CD8-positive, alpha-beta memory T cell (primary cell): ENCODE measurements at places on chromosomes 6 and 20.

GRCh38 chr20:44781791-44782190 is 28.6 kb downstream of the RIMS4 start:
- DNase-seq, result no peak

DNA sequence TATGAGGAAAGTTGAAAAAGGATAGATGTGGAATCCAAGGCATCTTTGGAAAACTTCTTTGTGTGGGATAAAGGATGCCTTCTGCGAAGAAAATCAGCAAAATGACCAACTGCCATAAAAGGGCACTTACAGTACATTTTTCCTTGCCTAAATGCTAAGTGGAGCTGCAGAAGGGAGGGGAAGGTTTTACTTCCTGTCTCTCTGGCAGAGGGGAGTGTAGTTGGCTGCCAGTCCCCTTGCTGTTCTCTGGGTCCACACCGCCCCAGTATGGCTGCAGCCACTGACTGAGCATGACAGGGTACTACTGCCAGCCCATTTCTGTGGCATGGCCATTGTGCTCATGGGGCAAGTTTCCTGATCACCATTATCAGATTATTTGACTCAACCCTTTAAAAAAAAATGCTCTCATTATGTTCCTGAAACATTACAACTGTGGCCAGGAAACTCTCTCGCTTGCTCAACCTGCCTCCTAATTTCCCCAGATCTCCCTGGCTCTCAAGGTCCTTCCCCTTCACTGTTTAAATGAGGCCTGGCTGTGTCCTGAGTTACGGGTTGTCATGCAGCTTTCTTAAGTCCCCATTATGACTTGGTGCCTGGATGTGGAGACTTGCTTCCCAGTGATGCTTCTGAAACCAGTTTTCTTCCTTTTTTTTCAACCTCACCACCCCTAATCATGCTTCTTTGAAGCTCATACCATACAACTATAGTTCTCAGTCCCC is 34.5 kb upstream of the FAM184A start:
- DNase-seq, result no peak

- no peak for DNase-seq
Observed at GRCh38 chr20:32070690-32071213, 18.7 kb downstream of the HCK start.

DNA sequence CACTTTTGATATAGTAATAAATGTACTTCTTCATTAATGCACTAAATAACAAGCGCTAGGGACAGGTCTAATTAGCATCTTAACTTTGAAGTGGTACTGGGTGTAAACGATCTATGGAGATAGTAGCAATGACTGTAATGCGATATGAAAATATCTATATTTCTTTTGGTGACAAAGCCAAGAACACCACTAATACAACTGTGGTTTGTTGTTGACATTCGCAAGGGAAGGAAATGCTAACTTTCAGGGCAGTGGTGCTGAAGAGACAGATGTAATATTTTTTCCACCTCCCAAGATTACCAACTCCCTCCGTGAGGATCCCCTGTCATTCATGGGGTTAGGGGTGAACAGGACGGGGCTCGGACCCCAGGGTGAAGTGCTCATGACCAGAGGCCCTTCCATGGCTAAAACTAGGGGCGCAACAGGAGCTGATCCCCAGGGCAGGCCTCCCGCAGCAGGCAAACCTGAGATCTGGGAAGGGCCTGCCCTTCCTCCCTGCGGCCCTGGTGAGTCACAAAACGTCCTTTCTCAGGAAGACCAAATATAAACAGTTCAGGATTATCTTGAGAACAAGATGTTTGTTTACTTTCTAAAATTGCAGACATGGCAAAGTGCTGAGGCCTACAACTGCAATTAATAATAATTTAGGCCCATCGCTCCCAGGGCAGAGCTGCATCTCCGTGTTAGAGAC is 65.0 kb upstream of the TOX2 start:
- no peak for DNase-seq

DNA sequence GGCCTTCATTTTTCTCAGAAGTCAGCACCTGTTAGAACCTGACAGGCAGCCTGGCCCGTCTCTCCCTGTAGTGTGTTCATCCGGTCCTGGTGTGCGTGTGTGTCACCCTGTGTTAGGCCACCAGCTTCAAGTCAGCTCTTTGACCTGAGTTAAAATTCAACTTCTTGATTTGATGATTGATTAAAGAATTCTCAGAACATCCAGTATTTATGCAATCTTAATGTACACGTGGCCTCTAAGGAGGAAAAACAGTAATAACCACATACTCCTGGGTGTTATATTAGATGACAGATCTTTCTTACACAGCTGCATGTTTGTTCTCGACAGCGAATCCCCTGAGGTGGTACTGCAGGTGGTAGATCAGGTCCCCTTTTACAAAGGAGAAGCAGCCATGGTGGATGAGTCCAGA is 19.1 kb upstream of the TMEM217 start:
- DNase-seq, result no peak

GRCh38 chr6:161973064-161973463 is 699.2 kb upstream of the AGPAT4 start:
- DNase-seq, result no peak

DNA sequence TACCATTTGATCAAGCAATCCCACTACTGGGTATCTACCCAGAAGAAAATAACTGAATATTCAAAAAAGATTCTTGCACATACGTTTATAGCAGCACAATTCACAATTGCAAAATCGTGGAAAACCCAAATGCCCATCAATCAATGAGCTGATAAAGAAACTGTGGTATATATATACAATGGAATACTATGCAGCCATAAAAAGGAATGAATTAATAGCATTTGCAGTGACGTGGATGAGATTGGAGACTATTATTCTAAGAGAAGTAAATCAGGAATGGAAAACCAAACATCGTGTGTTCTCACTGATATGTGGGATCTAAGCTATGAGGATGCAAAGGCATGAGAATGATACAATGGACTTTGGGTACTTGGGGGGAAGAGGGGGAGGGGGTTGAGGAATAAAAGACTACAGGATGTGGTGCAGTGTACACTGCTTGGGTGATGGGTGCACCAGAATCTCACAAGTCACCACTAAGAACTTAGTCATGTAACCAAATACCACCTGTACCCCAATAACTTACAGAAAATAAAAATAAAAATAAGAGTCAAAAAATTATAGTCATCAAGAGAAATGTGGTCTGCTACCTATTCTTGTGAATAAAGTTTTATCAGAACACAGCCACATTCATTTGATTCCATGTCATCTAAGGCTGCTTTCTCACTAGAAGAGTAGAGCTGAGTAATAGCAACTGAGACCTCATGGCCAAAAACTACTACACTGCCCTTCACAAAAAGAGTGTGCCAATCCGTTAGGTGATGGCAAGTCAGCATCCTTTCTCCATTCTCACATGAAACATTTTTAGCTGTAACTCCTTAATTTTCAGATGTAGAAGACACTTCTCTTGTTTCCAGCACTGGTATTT is 8.7 kb upstream of the HUS1B start:
- DNase-seq, result no peak

GRCh38 chr6:108277831-108278230 is 17.0 kb upstream of the SNX3 start:
- no peak for DNase-seq
